ENCODE measurements at places on chromosomes 5 and 9. TPM values are rescaled to one million over a fixed set of nuclear protein-coding genes. Genes with fewer than 3 reads are reported as not detected.
A peak's percentile ranks its signal among the peaks of the same experiment; 100 is the strongest.

DNA sequence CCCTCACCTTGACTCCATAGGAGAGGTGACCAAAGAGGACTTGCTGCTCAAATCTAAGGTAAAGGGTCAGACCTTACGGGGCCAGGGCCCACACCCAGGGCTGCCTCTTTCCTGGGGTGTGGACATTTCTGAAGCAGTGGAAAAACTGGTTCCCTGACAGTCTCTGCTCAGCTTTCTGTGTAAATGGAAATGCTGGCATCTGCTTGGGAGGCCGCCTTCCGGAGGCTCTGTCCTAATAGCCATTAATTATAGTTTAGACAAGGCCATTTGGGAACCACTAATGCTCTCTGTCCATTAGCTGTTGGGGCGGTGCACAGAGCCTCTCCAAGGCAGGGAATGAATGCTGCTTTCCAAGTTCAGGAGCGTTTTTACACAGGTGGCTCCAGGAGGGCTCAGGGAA lies 17.3 kb downstream of the USP20 start:
- no peak for DNase-seq

DNA sequence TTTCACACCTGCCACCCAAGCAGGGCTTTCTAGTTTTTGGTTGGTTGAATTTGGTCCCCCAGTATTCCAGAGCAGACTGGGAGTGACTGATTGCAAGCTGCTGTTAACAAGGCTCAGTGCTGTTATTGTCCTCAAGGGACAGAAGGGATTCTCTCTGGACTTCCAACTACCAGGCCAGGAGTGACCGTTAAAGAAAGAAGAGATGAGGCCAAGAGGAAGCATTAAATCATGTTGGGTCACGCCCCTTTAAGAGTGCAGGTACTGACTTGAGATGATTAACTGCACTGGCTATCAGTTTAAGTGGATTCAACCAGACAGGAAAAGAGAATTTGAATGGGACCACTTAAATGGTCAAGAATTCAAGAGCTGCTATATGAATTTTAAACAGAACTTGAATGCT lies 220.8 kb upstream of the PCSK5 start:
- no peak for DNase-seq

GRCh38 chr5:138536665-138537315 lies 6.2 kb downstream of the ETF1 start:
- DNase-seq, result no peak

DNA sequence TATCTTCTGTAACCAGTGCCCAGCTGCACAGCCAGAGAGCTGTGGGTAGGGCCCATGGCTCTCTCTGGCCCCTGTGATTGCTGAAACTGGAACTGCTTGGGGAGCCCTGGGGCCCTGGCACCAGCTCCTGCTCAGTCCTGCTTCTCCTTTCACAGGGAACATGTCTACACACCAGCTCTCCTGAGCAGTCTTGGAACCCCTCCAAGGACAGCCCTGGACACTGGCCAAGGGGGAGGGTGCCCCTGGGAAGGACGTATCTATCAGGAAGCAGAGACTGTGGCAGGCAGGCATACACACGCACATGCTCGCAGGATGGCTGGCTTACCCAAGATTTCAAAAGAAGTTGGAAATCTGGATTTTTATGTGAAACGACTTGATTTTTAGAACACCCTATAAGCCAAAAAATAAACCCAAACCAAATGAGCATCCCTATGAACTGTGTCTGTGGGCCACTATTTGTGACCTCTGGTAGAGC lies 8.8 kb upstream of the TRAF1 start:
- peak; percentile 96 for DNase-seq

DNA sequence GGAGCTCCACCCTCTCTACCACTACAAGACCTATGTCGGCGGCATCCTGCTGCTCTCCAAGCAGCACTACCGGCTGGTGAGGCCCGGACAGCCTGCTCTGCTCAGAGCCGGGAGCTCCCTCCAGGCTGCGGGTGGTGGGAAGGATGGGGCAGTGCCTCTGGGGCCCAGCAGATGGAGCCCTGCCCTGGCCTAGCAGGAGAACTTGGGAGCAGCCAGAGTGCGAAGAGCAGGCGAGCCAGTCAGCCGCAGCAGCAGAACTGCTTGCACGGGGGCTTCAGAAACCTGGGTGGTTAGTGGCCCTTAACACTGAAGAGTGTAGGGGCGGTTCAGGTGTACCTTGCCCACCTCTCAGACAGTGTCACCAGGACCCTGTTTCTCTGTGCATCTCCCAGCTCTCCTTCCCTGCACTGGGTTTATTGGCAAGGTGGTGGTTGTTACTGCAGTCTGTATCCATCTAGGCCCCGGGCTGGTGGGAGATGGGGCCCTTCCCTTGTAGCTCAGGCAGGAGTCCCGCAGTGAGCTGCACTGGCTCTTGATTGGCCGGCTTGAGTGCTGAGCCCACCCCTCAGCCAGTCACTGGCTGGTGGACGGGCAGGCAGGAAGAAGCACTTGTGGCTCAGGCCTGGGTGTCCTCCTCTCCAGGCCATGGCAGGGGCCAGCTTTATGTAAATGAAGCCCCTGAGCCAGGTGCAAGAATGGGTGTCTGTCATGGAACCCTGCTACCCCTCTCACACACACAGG lies 7.7 kb downstream of the B4GALT7 start:
- DNase-seq, result peak; percentile 82

DNA sequence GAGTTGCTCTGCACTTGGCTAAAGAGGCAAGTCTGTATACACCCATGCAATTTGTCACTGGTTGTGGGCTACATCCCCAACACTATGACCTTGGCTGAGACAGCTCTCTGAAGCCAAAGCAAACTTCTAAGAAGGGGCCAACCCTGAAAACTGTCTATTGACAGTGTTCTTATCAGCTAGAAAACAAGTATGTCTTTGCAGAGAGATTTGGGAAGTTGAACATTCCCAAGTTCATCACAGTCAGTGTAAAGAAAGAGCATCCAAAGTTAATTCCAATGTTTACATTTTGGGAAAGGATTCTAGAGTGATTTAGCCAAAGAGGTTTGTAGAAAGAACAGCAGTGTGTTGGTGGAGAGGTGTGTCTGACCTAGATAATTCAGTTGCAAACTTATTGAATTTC lies 711.1 kb upstream of the CHD1 start:
- DNase-seq, result no peak

GRCh38 chr9:89605465-89606048 lies 745 bp downstream of the GADD45G start:
- peak; percentile 55 for DNase-seq

- DNase-seq, result no peak
Observed at GRCh38 chr9:109652971-109653370, 127.0 kb upstream of the PALM2AKAP2 start.

- no peak for DNase-seq
Observed at GRCh38 chr9:92686954-92687353, 17.0 kb upstream of the IPPK start.

DNA sequence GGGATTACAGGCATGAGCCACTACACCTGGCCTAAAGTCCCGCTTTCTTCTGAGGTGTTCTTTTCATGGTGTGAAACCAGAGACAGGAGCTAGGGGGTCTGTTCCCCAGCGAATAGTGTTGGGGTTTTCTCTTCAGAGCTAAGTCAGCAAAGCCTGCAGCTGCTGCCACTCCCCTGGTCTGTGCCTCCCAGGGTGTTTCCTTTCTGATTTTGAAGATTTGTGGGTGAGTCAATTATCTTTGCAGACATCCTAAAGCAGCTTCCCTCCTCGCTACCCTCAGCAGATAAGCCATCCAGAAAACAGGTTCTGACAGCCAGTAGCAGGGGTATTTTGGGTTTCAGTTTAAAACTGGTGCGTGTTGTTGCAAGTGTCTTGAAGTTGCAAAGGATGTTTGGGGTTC lies 72.0 kb upstream of the IQGAP2 start:
- DNase-seq, result no peak

- peak; percentile 63 for DNase-seq
Observed at GRCh38 chr9:38160613-38161215, 91.7 kb upstream of the SHB start.

DNA sequence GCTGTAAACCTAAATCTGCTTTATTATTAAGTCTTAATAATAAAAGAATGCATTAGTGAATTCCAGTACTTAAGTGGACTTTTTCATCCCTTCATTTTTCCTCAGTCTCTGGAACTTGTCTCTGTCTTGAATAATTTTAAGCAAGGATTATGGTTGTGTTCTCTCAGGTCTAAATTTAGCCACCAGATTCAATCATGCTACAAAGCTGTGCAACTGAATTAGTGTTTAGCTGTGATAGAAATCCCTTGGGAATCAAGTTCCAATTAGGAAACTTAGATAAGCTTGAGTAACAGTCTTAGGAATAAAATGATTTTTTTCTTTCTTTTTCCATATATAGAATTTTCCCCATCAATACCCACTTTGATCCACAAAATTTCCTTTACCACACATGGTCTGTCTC lies 104.3 kb downstream of the PLPPR1 start:
- DNase-seq, result no peak

DNA sequence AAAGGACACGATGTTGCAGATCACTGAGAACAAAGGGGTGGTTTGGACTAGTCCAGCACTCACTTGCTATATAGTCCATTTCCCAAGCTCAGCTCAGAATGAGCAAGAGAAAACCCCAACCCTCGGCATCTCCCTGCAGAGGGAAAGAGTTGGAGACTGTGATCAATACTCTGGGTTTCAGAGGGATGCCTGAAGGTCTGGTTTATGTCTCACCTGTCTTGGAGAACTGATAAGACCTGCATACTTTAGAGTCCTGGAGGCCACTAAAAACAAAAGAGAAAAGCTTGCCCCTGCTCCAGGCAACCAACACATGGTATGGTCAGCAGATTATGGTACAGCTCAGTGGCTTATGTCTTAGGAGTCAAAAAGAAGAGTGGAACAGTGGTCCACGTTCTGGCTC lies 1006.9 kb downstream of the CDH9 start:
- DNase-seq, result no peak

GRCh38 chr9:21685502-21685901 lies 116.9 kb upstream of the MTAP start:
- DNase-seq, result no peak

GRCh38 chr5:107011605-107012004 lies 659.1 kb downstream of the EFNA5 start:
- no peak for DNase-seq

- no peak for DNase-seq
Observed at GRCh38 chr9:91799113-91799744, 150.8 kb downstream of the ROR2 start.

GRCh38 chr9:104817437-104817836 lies 53.5 kb downstream of the NIPSNAP3B start:
- DNase-seq, result no peak

- DNase-seq, result no peak
Observed at GRCh38 chr5:88979726-88980125, 96.7 kb upstream of the MEF2C start.

GRCh38 chr5:179905161-179905560 lies 2.5 kb downstream of the TBC1D9B start:
- DNase-seq, result no peak

MAPKAP1 gene
- 63.4 TPM for total RNA-seq

TMC1 gene
- not detected for total RNA-seq

CNOT8 gene
- total RNA-seq, result 57.3 TPM

IL13 gene
- not detected for total RNA-seq

PLPP7 gene
- 7.2 TPM for total RNA-seq

FGD3 gene
- 8.2 TPM for total RNA-seq

FEM1C gene
- total RNA-seq, result 24.6 TPM

NRG2 gene
- 14.5 TPM for total RNA-seq

LECT2 gene
- not detected for total RNA-seq
